Lung (tissue), 17 donors: ENCODE measurements at places on chromosomes 1 and 21. TPM values are rescaled to one million over a fixed set of nuclear protein-coding genes. Genes with fewer than 3 reads are reported as not detected.
A peak's percentile ranks its signal among the peaks of the same experiment; 100 is the strongest.

CYP4B1 gene
- total RNA-seq = 75.7 TPM

TESK2 gene
- total RNA-seq = 3.7 TPM

DNA sequence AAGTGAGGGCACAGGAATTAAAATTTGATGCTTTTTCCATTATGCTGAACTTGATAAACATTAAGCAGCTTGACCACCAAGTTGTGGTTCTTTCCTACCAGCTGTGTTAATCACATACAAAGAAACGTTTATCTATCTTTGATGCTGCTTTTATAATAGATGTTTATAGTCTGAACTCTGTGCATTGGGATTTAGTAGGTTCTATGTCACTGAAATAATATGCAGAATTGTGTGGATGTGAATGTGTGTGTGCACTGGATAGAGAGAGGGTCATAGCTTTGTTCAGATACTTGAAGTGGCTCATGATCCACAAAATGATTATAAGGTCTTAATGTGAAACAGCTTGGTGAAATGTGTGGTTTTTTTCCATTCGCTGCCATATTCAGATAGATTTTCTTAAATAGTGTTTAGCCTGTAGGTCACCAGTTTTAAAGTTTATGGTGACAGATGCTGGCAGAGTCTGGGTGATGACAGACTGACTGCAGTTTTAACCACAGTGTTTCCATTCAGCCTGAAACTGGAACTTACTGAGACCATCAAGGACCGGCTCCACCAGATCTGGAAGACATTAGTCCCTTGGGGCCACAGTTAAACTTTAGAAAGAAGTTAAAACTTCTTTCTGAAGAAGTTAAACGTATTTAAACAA lies 10.2 kb downstream of the DDI2 start:
- H3K36me3 ChIP-seq = peaks cover 16% of the 10 kb centered on the region
- no peaks in the 10 kb centered on the region for H3K27me3 ChIP-seq
- H3K4me3 ChIP-seq = no peak overlapping the region
- H3K4me1 ChIP-seq = peaks cover 18% of the 10 kb centered on the region

GRCh38 chr1:22884806-22885530 lies 87.7 kb downstream of the LACTBL1 start:
- H3K27ac ChIP-seq = no peak overlapping the region
- no peaks in the 10 kb centered on the region for H3K4me1 ChIP-seq
- no peaks in the 10 kb centered on the region for H3K27me3 ChIP-seq
- no peak for DNase-seq
- H3K36me3 ChIP-seq = no peaks in the 10 kb centered on the region

SLC45A1 gene
- total RNA-seq = 1.6 TPM

WDR64 gene
- total RNA-seq = not detected

DNA sequence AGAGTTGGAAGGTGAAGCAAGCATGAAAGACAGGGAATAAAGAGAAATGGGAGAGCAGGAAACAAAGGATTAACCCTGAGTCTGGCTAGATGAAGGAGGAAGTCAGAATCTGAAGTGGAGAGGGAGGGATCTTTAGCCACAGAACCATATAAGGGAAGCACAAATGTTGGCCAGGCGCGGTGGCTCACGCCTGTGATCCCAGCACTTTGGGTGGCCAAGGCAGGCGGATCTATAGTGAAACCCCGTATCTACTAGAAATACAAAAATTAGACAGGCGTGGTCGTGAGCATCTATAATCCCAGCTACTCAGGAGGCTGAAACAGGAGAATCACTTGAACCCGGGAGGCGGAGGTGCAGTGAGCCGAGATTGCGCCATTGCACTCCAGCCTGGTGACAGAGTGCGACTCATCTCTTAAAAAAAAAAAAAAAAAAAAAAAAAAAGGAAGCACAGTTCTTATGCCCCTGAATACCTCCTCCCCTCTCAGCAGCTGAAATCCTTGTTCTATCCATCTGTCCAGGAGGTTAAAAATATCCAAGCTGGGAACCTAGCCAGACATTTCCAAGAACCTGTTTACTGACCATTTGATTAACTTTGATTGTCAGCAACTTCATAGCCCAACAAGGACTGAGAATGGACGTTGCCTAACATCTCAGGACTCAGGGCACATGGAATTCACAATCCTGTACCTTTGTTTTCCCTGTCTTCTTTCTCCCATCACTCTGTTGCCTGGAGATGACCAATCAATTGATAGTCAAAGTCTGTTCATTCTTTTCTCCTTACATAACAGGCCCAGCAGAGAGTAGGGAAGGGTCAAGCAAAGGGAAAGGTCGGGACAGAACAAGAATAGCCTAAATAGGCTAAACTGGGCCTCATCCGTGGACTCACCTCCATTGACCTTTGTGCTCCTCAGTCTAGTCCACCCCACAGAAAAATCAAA lies 10.6 kb downstream of the TXNIP start:
- no peak overlapping the region for H3K4me3 ChIP-seq
- H3K27me3 ChIP-seq = no peaks in the 10 kb centered on the region
- H3K4me1 ChIP-seq = peaks cover 19% of the 10 kb centered on the region
- peak; percentile 40 for DNase-seq
- H3K36me3 ChIP-seq = no peaks in the 10 kb centered on the region
- H3K27ac ChIP-seq = peak overlapping the region; percentile 85

GRCh38 chr1:245166471-245166885 lies 11.7 kb downstream of the KIF26B start:
- DNase-seq = peak; percentile 82
- no peaks in the 10 kb centered on the region for H3K27me3 ChIP-seq
- H3K4me3 ChIP-seq = no peak overlapping the region
- peaks cover 3% of the 10 kb centered on the region for H3K4me1 ChIP-seq
- no peak overlapping the region for H3K27ac ChIP-seq
- H3K36me3 ChIP-seq = no peaks in the 10 kb centered on the region

GRCh38 chr1:175081983-175082382 lies 14.3 kb downstream of the TNN start:
- H3K4me3 ChIP-seq = no peak overlapping the region
- H3K4me1 ChIP-seq = no peaks in the 10 kb centered on the region
- H3K27ac ChIP-seq = no peak overlapping the region

- no peaks in the 10 kb centered on the region for H3K4me1 ChIP-seq
- H3K27ac ChIP-seq = no peak overlapping the region
- H3K4me3 ChIP-seq = no peak overlapping the region
- DNase-seq = peak; percentile 57
- no peaks in the 10 kb centered on the region for H3K27me3 ChIP-seq
- no peaks in the 10 kb centered on the region for H3K36me3 ChIP-seq
Measured at GRCh38 chr1:55304229-55304740, 89.1 kb upstream of the USP24 start.

DNA sequence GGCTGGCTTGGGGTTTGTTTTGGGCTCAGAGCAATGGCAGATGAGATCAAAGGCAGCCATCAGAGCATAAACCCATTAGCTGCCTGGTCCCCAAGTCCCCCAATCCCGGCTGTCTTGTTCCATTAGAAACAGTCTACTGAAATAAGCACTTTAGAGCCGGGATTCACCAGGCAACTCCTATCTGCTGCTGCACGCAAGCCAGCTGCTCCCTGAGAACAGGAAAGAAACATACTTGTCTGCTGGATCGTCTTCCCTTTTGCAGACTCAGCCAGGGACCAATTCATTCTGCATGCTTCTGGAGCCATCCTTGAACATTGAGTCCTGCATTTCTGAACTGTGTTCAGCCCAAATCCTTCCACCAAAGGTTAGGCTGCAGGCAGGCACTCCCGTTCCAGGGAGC lies 21.8 kb downstream of the RXRG start:
- H3K27ac ChIP-seq = no peak overlapping the region
- H3K36me3 ChIP-seq = no peaks in the 10 kb centered on the region
- no peak overlapping the region for H3K4me3 ChIP-seq
- H3K27me3 ChIP-seq = no peaks in the 10 kb centered on the region
- peaks cover 38% of the 10 kb centered on the region for H3K4me1 ChIP-seq

DNA sequence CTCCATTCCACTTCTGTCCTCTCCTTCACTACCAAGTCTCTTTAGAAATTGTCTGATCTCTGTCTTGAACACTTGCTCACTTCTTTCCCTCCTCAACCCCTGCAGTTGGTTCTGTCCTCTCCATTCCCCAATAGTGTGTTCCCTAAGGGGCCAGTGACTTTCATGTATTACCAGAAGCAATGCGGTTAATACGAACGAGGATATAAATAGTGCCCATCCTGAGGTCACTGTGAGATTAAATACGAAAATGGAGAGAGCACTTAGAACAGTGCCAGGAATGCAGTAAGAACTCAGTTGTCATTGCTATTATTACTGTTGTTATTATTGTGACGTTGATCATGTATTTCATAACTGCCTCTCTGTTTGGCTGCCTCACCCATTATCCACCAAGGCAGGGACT lies 53.0 kb upstream of the ARTN start:
- no peak overlapping the region for H3K4me3 ChIP-seq
- no peaks in the 10 kb centered on the region for H3K27me3 ChIP-seq
- DNase-seq = no peak
- no peaks in the 10 kb centered on the region for H3K36me3 ChIP-seq
- no peak overlapping the region for H3K27ac ChIP-seq

DNA sequence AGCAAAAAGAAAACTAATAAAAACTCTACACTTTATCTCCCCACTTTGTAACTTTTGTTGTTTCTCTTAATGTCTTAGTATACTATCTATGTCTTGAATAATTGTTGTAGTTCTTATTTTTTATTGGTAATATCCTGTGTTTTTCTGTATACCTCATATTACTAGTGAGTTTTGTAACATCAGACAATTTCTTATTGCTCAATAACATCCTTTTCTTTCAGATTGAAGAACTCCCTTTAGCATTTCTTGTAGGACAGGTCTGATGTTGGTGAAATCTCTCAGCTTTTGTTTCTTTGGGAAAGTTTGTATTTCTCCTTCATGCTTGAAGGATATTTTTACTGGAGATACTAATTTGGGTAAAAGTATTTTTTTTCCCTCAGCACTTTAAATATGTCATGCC lies 79.8 kb upstream of the LRRC8B start:
- H3K4me3 ChIP-seq = no peak overlapping the region
- peaks cover 3% of the 10 kb centered on the region for H3K27me3 ChIP-seq
- H3K4me1 ChIP-seq = no peaks in the 10 kb centered on the region
- DNase-seq = no peak
- no peak overlapping the region for H3K27ac ChIP-seq
